ENCODE measurements at places on chromosomes 6 and 20.

DNA sequence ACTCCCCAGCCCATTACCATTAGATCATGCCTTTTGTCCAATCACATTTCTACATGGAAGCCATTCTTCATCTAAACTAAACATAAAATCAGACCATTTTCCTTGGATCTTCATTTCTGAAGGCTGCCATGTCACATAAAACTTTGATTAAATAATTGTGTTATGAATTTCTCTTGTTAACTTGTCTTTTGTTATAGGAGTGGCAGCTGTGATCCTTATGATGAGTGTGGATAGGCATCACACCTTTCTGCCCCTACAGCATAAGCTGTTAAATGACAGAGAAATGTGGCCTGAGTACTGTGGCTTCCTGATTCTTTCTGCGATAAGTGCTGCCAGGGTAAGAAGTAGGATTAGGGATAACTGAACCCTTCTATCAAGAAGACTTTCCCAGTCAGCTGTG is 247.1 kb upstream of the MOCS1 start:
- no peak for DNase-seq

- DNase-seq, result no peak
Observed at GRCh38 chr20:57434390-57434700, 43.1 kb downstream of the RBM38 start.

- no peak for DNase-seq
Observed at GRCh38 chr6:53014063-53014462, 19.0 kb upstream of the GSTA4 start.

- no peak for DNase-seq
Observed at GRCh38 chr6:53982366-53983050, 128.7 kb upstream of the MLIP start.

DNA sequence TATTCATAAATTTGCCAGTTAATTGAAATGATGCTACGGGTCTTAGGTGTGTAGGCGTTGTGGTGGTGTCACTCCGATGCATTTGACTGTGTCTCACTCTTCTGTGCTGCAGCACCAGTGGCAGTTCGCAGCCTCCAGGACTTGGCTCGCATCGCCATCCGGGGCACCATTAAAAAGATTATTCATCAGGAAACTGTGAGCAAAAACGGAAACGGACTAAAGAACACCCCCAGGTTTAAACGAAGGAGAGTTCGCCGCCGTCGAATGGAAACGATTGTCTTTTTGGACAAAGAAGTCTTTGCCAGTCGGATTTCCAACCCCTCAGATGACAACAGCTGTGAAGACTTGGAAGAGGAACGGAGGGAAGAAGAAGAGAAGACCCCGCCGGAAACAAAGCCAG is 17.6 kb downstream of the PCMTD2 start:
- no peak for DNase-seq

GRCh38 chr6:118935331-118935668 is 341 bp upstream of the MCM9 start:
- no peak for DNase-seq

DNA sequence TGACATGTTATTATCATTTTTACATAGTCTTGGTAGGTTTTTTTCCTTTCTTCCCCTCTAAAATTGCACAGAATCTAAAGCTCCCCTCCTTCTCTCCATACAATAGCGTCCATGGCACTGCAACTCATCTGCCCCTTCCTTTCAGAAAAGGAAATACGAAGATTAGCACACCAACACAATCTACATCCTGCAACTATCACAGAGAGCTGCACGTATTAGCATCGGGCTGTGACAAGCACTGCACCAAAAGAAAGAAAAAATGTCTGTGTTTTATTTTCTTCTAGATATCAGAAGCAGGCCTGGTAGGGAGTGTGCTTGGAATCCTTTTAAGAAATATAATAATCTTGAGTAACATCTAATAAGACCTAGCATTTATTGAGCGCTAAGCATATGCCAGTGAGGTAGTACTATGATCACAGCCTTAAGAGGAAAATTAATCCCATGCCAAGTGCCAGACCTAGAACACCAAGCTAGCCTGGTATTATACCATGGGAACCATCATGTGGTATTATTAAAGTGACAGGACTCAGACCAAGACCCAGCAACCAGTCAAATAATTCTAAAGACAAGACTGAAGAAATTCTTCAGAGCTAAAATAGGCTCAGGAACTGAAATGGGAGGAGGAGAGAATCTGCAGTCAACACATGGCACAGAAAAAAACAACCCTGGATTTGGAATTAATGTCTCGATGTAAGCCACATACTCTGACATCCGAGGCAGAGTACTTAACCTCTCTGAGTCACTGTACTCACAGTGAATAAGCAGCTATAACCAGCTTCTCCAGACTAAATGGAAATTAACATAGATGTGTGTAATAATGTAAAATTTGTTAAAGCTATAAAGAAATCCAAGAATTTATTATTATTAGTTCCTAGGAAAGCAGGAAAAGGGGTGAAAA is 124.3 kb downstream of the IPCEF1 start:
- DNase-seq, result no peak

- no peak for DNase-seq
Observed at GRCh38 chr6:36660771-36661471, 17.6 kb upstream of the CDKN1A start.

DNA sequence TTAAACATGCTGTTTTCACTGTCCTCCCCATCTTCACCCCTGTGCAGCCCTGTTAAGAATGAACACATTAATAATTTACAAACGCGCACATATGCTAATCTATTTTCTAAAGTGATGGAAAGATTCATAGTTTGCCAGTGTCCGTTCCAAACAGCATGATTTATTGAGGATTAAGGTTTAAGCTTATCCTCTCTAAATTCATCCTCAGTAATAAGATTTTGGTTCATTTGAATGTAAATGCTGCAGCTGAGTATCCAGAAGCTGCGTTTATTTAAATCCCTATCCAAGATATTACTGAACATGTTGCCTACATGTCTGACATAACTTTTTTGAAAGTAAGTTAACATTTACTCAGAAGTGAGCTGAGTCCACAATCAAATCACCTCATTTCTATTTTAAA is 42.8 kb upstream of the FAM135A start:
- DNase-seq, result no peak

DNA sequence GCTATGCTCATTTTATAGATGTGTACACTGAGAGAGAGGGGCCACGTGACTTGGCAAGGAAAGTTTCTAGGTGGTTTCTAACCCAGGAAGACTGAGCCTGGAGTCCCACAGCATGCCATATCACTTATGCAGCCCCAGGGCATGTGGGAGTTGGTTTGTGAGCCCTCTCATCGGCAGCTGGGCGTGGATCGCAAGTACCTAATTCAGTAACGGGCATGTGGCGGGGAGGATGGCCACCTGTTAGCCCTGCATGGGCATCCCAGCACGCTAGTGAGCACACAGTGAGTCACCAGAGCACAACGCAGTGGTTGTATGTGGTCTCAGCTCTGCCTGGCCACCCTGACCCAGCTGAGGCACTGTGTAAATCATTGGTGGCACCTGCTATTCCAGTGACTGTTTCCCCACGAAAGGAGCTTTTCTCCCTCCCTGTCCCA is 88.3 kb downstream of the NINL start:
- DNase-seq, result no peak

- DNase-seq, result no peak
Observed at GRCh38 chr6:5736016-5736738, 270.5 kb downstream of the NRN1 start.

DNA sequence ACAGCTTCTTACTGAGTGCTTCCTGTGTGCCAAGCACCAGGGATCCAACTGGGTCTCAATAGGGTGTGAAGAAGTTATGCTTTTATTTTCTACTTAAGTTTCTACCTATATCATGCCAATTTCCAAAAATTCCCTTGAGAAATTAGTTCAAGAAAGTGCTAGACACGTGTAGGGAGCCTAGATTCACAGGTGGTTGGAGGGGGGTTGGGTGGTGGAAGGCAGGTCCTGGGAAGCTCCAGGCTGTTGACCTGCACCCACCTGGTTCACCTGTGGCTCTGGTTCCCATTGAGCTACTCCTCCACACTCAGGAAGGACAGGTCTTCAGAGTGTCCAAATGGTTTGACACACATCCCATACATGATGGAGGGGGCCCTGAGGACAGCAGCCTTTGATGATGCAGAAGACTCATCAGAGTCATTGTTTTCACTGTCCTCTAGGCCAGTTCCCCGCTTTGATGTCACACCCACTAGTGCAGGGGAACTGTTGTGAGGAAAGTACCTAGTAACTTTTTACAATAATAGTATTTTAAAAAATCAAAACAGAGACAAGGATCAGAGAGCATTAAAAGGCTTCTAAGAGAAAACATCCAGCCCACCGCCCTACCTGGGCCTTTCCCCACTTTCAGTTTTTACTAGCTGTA is 39.8 kb upstream of the MYL9 start:
- DNase-seq, result no peak

DNA sequence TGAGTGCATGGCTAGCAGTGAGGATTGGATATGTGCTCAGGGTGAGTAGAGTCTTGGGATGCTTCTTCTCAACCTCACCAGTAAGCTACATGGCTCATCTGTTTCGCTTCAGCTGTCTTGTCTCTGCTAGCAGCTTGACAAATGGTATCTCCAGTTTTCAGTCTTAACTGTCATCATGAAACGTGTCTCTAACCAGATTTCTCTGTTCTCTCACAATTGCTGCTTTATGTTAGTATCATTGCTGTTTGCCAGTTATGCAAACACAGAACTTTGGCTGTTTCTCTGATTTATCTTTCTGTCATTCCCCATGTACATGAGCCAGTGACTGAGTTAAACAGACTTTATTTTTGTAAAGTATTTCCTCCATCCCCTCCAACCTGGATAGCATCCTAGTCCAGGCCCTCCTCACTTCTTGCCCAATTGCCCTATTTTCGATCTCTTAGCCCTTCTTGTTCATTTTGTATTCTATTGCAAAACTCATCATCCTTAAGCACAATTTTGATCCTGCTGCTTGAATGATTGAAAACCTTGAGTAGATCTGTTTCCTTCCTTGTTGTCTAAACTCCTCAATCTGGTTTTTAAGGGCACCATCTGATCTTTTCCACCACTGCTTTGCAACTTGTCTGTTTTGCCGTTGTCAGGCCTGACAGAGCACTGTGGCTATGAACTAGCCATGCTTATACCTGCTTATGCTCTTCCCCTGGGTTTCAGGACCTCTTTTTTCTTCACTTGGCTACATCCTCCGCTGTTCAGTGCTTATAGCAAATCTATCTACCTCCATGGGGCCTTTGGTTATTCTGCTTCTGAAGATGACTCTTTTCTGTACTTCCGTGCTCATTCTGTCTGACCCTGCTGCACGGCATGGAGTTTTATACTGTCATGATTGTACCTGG is 37.7 kb upstream of the ADIG start:
- DNase-seq, result no peak

- no peak for DNase-seq
Observed at GRCh38 chr6:47400581-47400980, 77.0 kb upstream of the CD2AP start.

GRCh38 chr6:83884523-83884922 is 25.0 kb downstream of the CYB5R4 start:
- no peak for DNase-seq

- no peak for DNase-seq
Observed at GRCh38 chr20:38270869-38271605, 10.5 kb upstream of the KIAA1755 start.

- DNase-seq, result no peak
Observed at GRCh38 chr6:4687989-4688947, 87.9 kb upstream of the CDYL start.

- DNase-seq, result no peak
Observed at GRCh38 chr6:22447249-22448196, 121.8 kb upstream of the HDGFL1 start.

All from stimulated activated CD8-positive, alpha-beta memory T cell treated with anti-CD3 and anti-CD28 coated beads, Interleukin-15, amount 100 ng/mL, for 48 hours (primary cell).